GM23248 (cell line): ENCODE measurements at places on chromosomes 12 and 14. TPM values are rescaled to one million over a fixed set of nuclear protein-coding genes. Genes with fewer than 3 reads are reported as not detected.

The FOXA1 gene
- total RNA-seq = not detected in 2 replicates

The ERBB3 gene
- 3.3 and 3.5 TPM in 2 replicates for total RNA-seq

The OASL gene
- total RNA-seq = 0.54 TPM in 1 of 2 replicates, not detected in the other

The CLEC9A gene
- total RNA-seq = not detected in 2 replicates

The ZBTB39 gene
- 2.9 and 3.9 TPM in 2 replicates for total RNA-seq

The GLIPR1L1 gene
- total RNA-seq = not detected in 2 replicates

The TAS2R7 gene
- not detected in 2 replicates for total RNA-seq

The KIAA0586 gene
- total RNA-seq = 13.2 and 16.8 TPM in 2 replicates

The ZBTB42 gene
- 2.4 and 6.2 TPM in 2 replicates for total RNA-seq

The KLHDC1 gene
- 3.4 and 5.0 TPM in 2 replicates for total RNA-seq

The SNRNP35 gene
- total RNA-seq = 9.8 and 19.0 TPM in 2 replicates

The NANOG gene
- total RNA-seq = 0.13 TPM in 1 of 2 replicates, not detected in the other

The KRT85 gene
- not detected in 2 replicates for total RNA-seq

The AKT1 gene
- 154 and 164 TPM in 2 replicates for total RNA-seq

The GSC gene
- 1.1 and 2.3 TPM in 2 replicates for total RNA-seq

The MOAP1 gene
- 17.5 and 18.3 TPM in 2 replicates for total RNA-seq

The KRT74 gene
- not detected in 2 replicates for total RNA-seq

The APOLD1 gene
- total RNA-seq = 5.2 and 5.4 TPM in 2 replicates

The TMPRSS12 gene
- total RNA-seq = not detected in 2 replicates

The ARHGAP9 gene
- total RNA-seq = 0.11 TPM in 1 of 2 replicates, not detected in the other

The KCNC2 gene
- total RNA-seq = not detected in 2 replicates

The ANKRD52 gene
- 24.5 and 26.9 TPM in 2 replicates for total RNA-seq

The SERPINA6 gene
- not detected in 2 replicates for total RNA-seq

The DACT1 gene
- 21.2 and 26.9 TPM in 2 replicates for total RNA-seq

The PTPN6 gene
- not detected in 2 replicates for total RNA-seq

The CYP46A1 gene
- 0.13 and 0.22 TPM in 2 replicates for total RNA-seq

The SERPINA9 gene
- total RNA-seq = not detected in 2 replicates

The RPGRIP1 gene
- total RNA-seq = not detected in 2 replicates

The ADGRD1 gene
- 7.9 and 8.2 TPM in 2 replicates for total RNA-seq

The KLRC1 gene
- total RNA-seq = not detected in 2 replicates
